ENCODE measurements at places on chromosomes 7 and 10.

GRCh38 chr7:2009541-2010001 is 223.2 kb downstream of the MAD1L1 start:
- DNase-seq = no peak

DNA sequence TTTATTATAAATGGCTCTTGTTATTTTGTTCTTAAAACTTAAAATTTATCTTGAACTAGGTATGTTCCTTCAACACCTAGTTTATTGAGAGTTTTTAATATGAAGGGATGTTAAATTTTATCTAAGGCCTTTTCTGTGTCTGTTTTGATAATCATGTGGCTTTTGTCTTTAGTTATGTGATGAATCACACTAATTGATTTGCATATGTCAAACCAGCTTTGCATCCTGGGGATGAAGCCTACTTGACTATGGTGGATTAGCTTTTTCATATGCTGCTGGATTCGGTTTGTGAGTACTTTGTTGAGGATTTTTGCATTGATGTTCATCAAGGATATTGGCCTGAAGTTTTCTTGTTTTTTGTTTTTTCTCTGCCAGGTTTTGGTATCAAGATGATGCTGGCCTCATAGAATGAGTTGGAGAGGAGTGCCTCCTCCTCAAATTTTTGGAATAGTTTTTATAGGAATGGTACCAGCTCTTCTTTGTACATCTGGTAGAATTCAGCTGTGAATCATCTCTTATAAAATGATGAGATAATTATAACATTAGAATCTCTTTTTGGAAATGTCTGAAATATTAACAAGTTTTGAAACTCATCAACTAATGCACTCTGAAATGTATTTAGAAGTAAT is 78.7 kb upstream of the AGR3 start:
- no peak for DNase-seq

- DNase-seq = no peak
Observed at GRCh38 chr7:106187613-106188350, 75.7 kb upstream of the SYPL1 start.

DNA sequence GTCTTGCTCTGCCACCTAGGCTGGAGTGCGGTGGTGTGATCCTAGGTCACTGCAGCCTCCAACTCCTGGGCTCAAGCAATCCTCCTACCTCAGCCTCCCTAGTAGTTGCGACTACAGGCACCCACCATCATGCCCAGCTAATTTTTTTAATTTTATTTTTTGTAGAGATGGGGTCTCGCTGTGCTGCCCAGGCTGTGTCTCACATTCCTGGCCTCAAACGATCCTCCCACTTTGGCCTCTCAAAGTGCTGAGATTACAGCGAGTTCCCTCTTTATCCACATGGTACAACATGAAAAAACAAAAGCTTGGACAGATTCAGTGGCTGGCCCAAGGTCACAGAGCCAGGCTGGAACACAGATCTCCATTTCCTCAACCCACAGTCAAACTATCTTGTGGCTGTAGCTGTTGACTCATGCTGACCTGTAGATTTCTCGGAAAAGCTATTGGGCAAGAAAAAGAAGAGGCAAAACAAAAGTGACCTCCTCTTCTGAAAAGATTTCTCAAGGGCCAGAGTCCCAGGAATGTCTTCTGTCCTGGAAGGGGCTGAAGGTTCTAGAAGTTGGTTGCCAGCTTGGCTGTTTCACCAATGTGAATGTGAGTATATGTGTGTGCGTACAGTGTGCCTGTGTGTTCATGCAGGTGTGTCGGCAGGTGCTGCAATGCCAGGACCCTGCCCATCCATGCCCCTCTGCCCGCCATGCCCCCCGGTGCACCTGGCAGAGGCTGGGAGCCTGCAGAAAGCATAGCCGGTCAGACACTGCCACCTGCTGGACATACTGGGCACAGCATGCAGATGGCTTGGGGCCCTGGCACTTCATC is 28.4 kb downstream of the TMEM130 start:
- no peak for DNase-seq

- DNase-seq = no peak
Observed at GRCh38 chr10:117594722-117595121, 52.2 kb downstream of the EMX2 start.

GRCh38 chr7:108130261-108130660 is at the start of gene LAMB4:
TSS of gene LAMB4 (minus strand) at chr7:108130361. CDS start at chr7:108123164, 7,197 bp downstream.
- DNase-seq = no peak

GRCh38 chr10:133401500-133401899 is 7.5 kb downstream of the MTG1 start:
- DNase-seq = no peak

DNA sequence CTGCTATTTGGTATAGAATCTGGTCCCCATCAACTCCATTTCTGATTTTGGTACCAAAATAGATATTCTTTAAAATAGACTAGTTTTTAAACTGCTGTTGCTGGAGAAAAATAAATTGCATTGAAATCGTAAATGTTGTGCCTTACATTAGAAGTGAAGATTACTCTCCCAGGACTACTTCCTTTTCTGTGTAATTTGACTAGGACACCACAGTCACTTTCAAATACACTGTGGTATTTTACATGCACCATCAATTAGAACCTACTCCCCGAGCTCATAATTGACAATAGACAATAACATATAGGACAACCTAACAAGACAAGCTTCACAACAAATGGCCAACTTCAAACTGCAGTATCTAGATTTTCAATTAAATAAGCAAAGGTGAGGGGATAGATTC is 211.5 kb downstream of the DGKB start:
- DNase-seq = no peak

- DNase-seq = no peak
Observed at GRCh38 chr10:105187243-105187642, 546.2 kb downstream of the SORCS3 start.

DNA sequence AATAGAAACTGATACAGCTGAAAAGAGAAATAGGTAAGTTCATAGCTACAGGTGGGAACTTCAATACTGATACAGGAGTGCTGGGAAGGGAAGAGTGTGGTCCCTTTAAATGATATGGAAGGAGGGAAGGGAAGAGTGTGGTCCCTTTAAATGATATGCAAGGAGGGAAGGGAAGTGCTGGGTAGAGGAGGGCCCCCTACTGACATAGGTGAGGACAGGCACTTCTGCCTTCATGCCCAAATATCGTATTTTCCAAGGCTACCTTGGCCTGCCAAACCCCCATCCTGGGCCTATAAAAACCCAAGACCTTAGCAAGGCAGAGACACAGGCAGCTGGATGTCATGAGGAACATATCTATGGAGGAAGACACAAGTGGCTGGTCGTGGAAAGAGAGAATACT is 92.3 kb downstream of the MAGI2 start:
- DNase-seq = no peak

DNA sequence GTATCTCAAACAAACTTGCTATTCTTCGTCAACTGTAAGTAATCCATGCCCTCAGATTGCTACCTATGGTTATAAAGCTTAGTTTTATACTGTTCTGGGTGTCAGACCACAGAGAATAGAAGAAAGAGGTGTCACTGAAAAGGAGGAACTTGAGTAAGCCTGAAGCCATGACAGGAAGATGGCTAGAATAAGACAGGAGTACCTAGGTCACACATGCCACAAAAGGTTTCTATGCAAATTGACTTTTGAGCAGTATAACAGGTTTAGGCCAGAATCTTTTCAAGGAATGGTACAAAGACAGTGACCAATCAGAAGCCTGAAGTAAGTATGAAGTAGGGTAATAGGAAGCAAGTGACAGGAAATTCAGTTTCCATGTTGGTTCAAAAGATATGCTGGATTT is 23.5 kb downstream of the FBXW4 start:
- no peak for DNase-seq

DNA sequence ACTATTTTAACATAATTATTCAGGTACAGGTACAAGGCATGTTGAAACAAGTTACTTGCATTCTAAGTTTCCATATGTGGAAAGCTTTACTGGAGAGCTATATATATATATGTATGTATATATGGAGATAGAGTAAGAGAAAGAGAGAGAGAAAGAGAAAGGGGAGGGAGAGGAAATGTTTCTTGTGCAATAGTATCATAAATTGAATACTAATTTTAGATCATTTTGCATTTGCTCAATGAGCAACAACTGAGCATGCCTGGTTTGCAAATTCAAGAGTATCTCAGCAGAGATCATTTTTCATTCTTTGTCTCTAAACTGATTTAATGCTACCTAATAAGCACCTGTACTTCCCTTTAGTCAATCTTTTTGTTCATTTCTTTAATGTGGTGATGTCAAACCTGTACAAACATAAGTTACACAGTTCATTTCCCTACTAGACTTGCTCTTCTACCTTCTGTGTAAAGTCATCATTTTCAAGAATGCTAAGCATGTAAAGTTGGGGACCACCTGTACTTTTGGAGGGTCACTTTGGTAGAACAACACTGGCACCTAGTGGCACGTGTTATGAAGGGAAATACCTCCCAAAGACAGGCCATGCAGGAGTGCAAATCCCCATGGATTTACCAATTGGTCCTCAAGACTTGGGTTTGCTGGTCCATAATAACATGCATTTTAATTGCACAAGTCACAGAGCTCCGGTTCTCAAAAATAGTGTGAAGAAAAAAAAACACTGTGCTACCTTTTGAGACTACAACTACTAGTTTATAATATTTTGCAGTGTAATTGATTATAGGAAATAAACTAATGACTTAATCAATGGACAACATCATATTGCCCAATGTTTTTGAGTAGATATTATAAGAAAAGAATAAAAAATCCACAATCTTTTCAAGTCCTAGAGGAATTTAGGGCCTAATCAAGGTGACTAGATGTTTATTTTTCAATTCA is 431.2 kb upstream of the IGFBP3 start:
- peak; percentile 40 for DNase-seq

- DNase-seq = no peak
Observed at GRCh38 chr7:91915401-91916050, 25.1 kb upstream of the AKAP9 start.

GRCh38 chr7:7256731-7257274 is 74.5 kb downstream of the C1GALT1 start:
- DNase-seq = no peak

- DNase-seq = peak; percentile 47
Observed at GRCh38 chr10:113073549-113074189, 123.6 kb downstream of the TCF7L2 start.

DNA sequence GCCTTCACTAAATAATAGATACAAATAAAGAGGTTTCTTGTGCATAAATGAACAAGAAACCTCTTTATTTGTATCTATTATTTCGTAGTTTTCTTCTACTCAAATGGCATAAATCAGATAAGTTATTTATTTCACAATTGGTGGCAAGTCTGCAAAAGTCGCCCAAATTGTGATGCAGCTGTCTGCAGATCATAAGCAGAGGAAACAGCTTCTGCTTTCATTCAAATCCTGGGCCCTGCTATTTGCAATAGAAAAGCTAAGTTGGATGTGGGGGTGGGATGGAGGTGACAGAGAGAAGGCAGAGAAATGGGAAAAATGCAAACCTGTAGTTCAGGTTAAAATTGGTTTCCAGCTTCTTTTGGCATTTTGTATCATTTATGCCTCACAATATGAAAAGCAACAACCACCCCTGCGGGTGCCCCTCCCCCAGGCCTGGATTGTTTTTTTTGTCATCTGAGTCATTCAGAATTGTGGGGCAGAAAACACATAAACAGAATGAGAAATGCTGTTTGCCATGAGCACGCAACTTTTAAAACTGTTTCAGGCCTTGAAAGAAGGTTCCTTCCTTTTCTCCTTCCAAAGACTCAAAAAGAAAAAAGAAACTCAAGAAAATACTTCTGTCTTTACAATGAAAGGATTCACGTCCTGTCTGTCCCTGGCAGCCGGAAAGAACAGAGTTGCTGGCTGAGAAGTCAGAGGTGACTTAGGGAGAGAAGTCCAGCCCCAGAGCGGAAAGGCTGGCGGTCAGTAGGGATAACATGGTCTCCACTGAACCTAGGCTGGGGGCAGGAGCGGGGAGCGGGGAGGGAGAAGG is 132.9 kb downstream of the BAMBI start:
- no peak for DNase-seq

- DNase-seq = peak; percentile 93
Observed at GRCh38 chr7:47622946-47623640, 41.2 kb upstream of the TNS3 start.

DNA sequence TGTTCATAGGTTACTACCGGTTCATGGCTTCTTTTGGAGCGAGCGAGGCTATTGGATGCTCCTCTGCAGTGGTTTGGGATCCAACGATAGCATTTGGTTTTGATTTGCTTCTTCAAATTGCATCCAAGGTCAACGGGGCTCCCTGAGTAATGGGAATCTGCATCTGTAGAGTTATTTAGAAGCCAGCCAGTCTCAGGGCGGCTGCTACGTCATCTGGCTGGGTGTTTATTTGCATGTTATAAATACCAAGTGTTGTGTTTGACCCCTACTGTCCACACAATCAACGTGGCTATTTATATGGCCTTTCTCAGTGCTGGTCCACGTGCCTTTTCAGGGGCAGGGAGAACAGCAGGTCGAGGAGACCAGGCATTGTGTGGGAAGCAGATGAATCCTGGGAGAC is 137.7 kb downstream of the PRPF18 start:
- peak; percentile 44 for DNase-seq

DNA sequence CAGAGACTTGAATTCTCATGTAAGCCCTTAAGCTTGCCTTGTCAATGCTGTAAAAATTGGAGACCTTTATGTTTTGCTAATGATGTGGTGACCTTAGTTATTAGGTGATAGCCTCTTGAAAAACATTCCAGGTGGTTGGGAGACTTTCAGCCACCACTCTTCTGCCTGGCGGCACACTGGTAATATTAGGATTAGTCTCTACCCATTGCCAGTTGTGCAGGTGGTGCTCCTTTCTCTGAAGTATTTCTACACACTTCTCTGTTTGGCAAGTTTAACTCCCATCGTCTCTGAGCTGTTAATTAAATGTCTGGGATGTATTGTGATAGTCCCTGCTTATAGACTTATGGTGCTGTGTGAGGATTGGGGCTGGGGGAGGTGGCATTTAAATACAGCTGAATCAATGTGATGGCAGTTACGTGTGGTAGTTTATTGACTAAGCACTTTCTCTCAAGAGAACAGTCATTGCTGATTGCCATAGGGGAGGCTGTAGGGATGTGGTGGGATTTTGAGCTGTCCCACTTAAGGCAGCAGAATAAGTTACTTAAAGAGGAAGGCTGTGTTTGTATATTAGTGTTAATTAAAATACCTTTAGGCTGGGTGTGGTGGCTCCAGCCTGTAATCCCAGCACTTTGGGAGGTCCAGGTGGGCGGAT is 61.7 kb downstream of the DAGLB start:
- DNase-seq = no peak

All from fibroblast of skin of left biceps (primary cell).